ENCODE measurements at places on chromosomes 16 and 17.

DNA sequence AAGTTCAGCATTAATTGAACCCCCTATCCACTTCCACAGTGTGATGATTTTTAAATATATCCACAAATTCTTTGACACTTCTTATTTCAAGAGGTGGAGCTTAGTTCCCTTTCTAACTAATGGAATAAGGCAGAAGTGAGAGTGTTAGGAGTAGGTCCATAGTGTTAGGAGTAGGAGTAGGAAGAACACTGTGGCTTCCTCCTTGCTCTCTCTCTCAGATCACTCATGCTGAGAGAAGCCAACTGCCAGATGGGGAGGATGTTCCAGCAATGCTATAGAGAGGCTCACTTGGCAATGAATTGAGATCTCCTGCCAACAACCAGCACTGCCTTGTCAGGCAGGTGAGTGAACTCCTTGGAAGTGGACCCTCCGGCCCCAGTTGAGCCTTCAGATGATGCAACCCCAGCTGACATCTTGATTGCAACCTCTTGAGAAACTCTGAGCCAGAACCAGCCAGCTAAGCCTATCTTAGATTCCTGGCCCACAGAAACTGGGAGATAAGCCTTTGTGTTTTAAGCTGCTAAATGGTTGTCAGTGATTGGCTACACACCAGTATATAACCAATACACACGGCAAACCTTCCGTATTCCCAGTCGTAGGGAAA lies 44.3 kb downstream of the SPECC1 start:
- no peak for DNase-seq

DNA sequence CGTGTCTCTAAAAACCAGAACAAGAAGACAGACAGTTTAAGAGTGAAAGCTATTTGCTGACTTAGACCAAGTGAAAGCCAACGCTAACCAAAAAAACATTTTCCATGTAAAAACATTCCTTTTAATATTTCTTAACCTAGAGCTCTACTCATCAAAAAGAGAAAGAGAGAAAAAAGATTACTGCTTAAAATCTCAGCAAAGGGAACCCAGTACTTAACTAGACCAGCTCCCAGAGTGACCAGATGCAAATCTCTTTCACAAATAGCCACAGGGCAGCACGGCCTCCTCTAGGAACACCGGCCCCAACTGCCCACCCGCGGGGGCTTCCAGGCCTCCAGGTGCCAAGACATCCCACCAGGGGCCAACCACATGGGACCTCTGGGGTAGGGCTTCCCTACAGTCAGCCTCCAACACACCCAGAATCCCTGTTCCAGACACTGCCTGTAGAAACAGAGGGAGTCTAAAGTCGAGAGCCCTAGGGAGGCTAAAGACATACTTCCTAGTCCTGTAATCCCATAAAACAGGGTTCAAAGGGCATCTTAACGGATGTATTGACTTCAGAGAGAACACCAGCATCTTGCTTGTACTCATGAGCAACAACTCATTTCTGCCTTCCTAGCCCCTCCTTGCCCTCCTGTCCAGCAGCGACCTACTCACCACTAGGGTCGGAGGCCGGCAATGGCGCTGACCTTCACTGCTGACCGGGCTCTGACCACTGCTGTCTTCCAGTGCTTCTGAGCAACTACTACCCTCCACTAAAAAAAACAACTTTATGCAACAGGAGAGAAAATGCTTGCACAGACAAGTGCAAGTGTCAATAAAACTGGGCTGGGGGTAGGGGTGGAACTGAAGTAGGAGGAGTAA lies 21.3 kb downstream of the ZCCHC14 start:
- DNase-seq = no peak

- no peak for DNase-seq
Observed at GRCh38 chr17:65902155-65902554, 289.8 kb downstream of the CEP112 start.

DNA sequence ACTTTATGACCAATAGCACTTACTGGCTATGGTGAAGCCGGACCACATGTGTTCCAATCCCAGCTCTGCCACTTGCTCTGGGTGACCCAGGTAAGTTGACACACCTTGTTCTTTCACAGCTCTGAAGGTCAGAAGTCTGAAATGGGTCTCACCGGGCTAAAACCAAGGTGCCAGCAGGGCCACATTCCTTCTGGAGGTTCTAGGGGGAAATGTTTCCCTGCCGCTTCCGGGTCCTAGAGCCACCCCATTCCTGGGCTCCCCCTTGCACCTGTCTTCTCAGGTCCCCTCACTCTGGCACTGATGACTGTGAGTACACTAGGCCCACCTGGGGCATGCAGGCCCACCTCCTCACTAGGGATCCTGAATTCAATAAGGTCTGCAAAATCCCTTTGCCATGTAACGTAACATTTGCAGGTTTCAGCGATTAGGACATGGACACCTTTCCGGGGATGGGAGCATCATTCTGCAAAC lies 11.4 kb downstream of the USP7 start:
- no peak for DNase-seq

- DNase-seq = no peak
Observed at GRCh38 chr16:21950782-21951521, 2.2 kb upstream of the UQCRC2 start.

DNA sequence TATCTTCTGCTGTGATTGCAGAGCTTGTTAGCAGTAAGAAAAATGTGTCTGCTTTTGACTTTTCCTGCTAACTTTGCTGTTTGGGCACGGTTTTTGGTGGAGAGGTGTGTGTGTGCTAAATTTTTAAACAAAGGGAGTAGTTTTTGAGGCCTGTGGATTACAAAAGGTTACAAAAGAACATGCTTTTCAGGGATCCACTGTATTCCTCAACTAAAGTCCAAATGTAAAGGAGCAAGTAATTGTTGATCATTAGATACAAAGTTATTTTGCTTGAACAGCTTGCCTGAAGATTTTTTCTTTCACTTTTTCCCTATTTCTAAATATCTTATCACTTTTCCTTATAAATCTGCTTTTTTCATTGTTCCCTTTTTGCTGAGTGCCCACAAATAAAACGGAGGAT lies 2.0 kb downstream of the KPNB1 start:
- no peak for DNase-seq

- no peak for DNase-seq
Observed at GRCh38 chr17:51052235-51052634, 68.4 kb downstream of the SPAG9 start.

All from DMS79 treated with DMSO at 0.1 percent for 48 hours (cell line).